Epithelial cell of alveolus of lung (primary cell): ENCODE measurements at places on chromosomes 1 and 21. TPM values are rescaled to one million over a fixed set of nuclear protein-coding genes. Genes with fewer than 3 reads are reported as not detected.

ZMYND12 gene
- total RNA-seq: 0.26 and 0.96 TPM in 2 replicates

TTLL10 gene
- not detected in 2 replicates for total RNA-seq

SAMD13 gene
- total RNA-seq: 1.9 and 3.8 TPM in 2 replicates

AMPD1 gene
- not detected in 2 replicates for total RNA-seq

TMEM269 gene
- total RNA-seq: 0.32 TPM in 1 of 2 replicates, not detected in the other

SELL gene
- total RNA-seq: 0.26 TPM in 1 of 2 replicates, not detected in the other

DISC1 gene
- total RNA-seq: 3.1 and 5.4 TPM in 2 replicates

TCP10L gene
- 2.6 TPM in 1 of 2 replicates, not detected in the other for total RNA-seq

PDC gene
- not detected in 2 replicates for total RNA-seq
